ENCODE measurements at places on chromosomes 4 and X. TPM values are rescaled to one million over a fixed set of nuclear protein-coding genes. Genes with fewer than 3 reads are reported as not detected.

The LYAR gene
- 37.4 TPM for total RNA-seq

The DCAF4L1 gene
- 0.18 TPM for total RNA-seq

The TBC1D8B gene
- 5.3 TPM for total RNA-seq

The PRICKLE3 gene
- total RNA-seq = 6.2 TPM

The PWWP3B gene
- 1.5 TPM for total RNA-seq

The PABPC1L2A gene
- total RNA-seq = not detected

The INTU gene
- total RNA-seq = 5.0 TPM

The S100G gene
- not detected for total RNA-seq

The ABLIM2 gene
- total RNA-seq = 1.1 TPM

The CFAP47 gene
- total RNA-seq = not detected

The SRPK3 gene
- total RNA-seq = 0.07 TPM

The FRMPD4 gene
- total RNA-seq = not detected

The PTPN13 gene
- 6.3 TPM for total RNA-seq

The RS1 gene
- total RNA-seq = not detected

The CCKAR gene
- not detected for total RNA-seq

The ETDB gene
- total RNA-seq = not detected

The SUPT20HL2 gene
- total RNA-seq = not detected

The NHSL2 gene
- total RNA-seq = 21.2 TPM

The COL25A1 gene
- 0.14 TPM for total RNA-seq

The MID1 gene
- total RNA-seq = 19.9 TPM

The DDIT4L gene
- total RNA-seq = 13.7 TPM

The KLHL8 gene
- 9.2 TPM for total RNA-seq

The ZDHHC15 gene
- total RNA-seq = 0.13 TPM

The TRPC3 gene
- total RNA-seq = 0.07 TPM

The HPGD gene
- total RNA-seq = not detected

The CLCN4 gene
- 13.3 TPM for total RNA-seq

The DMRTC1B gene
- not detected for total RNA-seq

All from pulmonary artery endothelial cell (primary cell).